Cardiac fibroblast (primary cell): ENCODE measurements at places on chromosomes 6 and 20.

- peak; percentile 59 for DNase-seq
Measured at GRCh38 chr20:52943185-52943841, 28.8 kb upstream of the TSHZ2 start.

GRCh38 chr20:32521780-32522525, 63.2 kb downstream of the NOL4L start:
- DNase-seq: peak; percentile 71

DNA sequence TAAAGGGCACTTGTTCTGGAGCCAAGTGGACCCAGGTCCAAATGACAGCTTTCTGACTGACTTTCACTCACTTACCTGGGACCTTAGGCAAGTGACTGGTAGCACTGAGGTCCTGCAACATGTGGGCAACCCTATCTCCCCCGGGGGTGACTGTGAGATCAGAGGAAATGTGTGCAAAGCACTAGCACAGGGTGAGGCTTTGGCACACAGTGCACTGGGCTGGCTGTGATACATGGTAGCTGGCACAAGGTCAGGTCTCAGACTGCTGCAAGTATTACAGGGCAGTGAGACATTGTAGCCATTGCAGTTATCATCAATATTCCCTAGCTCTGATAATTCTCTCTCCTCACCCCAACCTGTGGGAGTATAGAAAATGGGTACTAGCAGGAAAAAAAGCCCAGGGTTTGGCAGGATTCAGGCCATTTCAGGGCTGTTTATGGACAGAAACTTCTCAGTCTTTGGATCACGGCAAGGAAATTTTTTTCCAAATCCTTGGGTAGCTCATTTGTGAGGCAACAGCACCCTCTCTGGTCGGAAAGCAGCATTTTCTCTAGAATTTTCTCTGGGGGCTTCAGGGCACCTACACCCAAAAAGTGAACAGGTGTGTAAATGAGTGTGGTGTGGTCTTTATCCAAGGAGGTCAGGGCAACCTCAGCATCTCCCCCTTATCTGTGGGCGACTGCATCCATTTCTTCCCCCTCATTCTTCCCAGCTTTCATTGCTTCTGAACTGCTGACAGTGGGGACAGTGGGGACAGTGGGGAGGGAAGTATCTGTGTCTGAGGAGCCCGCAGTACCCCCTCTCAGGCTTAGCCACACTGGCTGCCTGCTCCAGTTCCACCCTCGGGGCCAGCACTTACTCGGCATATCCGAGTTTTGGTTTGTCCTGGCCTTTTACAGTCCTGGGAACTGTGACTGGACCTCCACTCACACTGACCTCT, 148.7 kb upstream of the PHACTR3 start:
- DNase-seq: peak; percentile 3

DNA sequence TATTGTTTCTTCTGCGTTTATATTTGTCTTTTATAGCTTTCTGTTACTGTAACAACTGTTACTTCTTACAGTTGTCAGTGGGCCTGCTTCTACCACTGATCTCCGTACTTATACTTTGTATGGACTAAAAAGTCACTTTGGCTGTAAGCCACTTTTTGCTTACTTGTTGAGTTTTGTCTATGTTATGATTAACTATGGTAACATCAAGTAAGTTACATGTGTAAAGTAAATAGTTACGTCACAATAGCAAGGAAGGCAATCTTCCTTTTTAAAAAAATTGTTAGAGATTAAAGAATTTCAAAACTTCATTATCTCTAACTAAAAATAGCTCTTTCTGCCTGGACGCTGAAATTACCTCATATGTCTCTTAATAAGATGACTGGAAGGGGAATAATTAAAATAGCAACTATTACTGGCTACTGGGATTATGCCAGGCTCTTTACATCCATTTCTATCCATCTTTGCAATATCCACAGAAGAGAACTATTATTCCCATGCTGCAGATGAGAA, 10.9 kb downstream of the TFB1M start:
- no peak for DNase-seq

DNA sequence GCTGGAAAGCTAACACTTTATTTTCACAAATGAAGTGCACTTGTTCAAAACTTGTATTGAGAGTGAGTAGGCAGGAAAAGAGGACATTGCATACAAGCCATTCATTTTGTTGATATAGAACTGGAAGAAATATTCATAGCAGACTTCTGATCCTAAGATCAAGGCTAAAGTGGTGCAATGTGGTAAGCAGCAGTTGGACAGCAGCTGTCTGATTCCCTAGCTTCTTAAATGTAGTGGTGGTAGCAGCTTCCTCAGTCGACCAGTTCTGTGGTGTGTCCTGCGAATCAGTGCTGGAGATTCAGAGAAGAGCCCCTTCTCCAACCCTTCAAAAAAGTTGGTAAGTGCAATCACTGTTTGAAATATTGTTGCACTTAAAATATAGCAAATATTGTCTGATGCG, 281.7 kb upstream of the GJE1 start:
- peak; percentile 2 for DNase-seq

- DNase-seq: no peak
Measured at GRCh38 chr6:159440911-159441703, 251.9 kb downstream of the SOD2 start.

GRCh38 chr20:53408691-53409446, 184.8 kb downstream of the ZNF217 start:
- no peak for DNase-seq

- no peak for DNase-seq
Measured at GRCh38 chr20:50516180-50516934, 6.2 kb downstream of the PTPN1 start.

DNA sequence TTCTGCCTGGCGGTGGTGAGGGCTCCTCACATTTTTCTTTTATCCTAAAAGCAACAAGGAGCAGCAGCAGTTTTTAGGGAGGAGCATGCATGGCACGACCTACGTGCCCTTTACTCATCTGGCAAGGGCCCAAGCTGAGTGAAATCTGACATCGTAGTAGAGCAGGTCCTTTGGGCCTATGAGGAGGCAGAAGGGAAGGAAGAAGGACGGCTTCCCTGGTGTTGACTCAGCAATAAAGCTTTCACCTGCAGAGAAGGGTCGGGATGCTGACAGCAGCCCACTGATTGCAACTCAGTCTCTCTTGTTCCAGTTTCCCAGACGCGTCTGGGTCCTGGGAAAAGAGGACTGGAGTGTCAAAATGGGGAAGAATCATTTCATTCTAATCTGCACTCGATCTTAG, 409.1 kb upstream of the AGPAT4 start:
- no peak for DNase-seq

- no peak for DNase-seq
Measured at GRCh38 chr6:64335195-64335594, 699.6 kb downstream of the PHF3 start.

DNA sequence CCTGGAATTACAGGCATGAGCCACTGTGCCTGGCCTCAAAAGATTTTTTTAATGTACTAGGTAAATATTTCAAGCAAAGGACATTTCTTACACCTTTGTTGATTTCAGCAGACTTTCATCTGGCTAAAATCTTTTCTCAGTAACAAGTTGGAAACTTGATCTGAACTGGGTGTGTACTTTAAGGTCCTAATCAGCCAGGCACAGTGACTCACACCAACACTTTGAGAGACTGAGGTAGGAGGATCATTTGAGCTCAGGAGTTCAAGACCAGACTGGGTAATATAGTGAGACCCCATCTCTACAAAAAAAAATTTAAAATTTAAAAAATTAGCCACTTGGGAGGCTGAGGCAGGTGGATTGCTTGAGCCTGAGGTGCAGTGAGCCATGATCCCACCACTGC, 7.0 kb upstream of the RALGAPA2 start:
- no peak for DNase-seq

- DNase-seq: no peak
Measured at GRCh38 chr6:40330301-40330721, 256.9 kb downstream of the LRFN2 start.
